Nucleus accumbens (tissue), 56 donors: ENCODE measurements at places on chromosomes 3 and 15.

DNA sequence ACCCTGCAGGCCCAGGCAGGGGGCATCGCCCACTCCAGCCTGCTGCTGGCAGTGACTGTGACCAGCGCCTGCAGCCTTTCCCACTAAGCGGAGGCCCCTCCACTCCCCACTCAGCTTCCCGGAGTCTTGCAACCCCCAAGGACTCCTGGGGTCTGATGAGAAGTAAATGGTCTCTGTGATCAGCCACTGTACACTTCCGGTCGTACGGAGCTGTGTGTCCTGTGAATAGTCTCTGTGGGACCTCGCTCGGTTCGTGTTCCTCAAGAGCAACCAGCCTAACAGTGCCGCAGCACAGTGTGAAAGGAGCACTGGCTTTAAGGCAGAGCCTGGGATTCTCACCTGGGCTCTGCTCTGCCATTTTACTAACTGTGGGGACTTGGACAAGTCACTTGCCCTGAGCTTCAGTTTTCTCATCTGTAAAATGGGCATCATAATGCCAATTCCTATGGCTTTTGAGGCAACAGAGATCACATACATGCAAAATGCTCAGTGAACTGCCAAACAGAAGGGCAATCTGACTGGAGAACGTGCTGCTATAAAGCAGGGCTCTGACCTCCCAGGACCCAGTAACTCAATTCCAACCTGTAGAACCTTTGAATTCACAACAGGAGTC is 26.7 kb downstream of the TMEM43 start:
- DNase-seq, result no peak

- DNase-seq, result no peak
These were observed 3.1 kb upstream of the RNF168 start for GRCh38 chr3:196506687-196507086.

DNA sequence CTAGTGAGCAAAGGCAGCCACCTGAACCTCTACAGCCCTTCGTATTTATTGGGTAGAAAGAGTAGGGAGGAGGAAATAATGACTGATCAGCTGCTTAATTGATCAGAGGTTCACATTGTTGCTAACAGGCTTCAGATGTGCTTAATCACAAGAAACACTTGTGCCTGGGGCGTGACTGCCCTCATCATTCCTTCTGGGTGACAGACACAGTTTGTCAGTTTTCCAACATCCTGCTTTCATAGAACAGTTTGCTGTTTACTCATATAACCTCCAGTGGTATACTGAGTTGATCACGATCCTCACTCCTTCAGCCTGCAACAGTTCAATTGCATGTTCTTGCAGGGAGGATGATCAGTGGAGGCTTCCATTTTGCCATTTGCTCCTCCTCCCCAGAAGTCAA is 13.6 kb upstream of the CASR start:
- no peak for DNase-seq

DNA sequence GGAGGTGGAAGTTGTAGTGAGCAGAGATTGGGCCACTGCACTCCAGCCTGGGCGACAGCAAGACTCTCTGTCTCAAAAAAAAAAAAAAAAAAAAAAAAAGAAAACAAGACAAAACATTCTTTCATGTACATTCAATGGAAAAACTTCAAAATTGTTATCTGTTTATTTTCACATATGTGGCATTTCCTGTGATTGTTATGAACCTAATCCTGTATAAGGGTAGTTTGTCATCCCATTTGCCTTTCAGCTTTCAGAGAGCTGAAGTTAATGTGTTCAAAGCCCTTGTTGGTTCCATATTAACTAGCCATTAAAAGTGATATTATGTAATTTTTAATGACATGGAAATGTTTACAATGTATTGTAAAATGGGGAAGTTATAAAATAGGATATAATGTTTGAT is 17.3 kb upstream of the NCK1 start:
- no peak for DNase-seq

DNA sequence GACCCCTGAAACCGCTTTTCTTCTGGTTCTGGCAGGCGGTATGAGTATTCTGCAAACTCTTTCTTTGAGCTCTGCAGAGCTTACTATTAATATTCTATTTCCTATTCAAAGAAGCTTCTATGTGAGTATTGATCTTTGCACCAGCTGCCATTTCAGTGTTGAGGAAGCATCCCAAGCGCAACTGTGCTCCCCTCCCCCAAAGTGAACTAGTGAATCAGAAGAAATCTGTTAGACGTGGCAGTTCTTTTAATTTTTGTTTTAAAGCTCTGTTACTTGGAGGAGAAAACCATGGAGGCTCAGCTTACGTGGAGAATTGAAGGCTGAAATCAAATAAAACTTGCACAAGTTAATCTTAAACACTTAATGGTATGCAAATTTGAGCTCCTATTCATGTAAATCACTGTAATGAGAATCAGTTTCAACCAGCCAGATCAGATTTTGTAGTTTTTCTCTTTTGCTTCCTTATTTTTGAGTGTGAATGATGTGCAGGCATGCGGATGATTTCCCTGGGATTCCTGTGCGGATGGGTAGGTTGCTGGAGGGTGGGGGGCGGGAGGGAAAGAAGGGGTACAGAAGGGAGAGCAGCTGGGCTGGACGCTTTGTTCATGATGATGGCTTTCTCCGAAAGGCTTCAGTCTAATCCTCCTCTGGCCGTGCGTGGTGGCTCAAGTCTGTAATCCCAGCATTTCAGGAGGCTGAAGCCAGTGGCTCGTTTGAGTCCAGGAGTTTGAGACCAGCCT is 16.1 kb upstream of the AGBL1 start:
- DNase-seq, result no peak

DNA sequence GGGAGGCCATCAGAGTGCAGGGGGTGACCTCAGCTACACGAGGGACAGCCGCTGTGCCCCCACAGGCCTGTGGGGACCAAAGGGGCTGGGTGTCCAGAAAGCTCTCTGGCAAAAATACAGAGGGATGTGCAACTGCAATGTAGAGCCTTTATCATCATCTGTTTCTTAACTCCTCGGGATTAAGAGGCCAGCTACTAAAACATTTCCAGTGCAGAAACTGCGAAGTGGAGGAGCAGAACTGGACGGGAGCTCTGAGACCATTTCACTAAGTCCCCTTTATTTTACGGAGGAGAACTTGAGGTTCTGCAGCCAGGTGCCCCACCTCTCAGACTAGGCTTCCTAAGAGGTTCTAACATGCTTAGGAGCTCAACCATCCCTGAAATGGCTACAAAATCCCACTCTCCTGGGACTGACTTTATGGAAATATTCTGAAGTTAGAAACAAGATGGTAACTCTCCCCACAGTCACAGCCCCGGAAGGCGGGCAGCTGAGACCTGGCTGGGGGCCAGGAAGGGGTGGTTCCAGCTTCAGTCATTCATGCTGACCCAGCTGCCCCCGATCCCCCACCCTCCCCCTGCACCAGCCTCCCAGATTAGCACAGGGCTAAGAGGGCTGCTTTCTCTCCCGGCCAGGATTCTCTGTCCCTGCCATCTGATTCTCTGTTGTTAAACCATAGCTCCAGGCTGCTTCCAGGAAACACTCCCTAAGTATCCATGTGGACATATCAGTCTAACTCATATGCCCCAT is 40.3 kb downstream of the UMPS start:
- peak; percentile 8 for DNase-seq
